Left hindlimb (tissue), 1 donor: ENCODE measurements at places on chromosomes 3 and 15.

DNA sequence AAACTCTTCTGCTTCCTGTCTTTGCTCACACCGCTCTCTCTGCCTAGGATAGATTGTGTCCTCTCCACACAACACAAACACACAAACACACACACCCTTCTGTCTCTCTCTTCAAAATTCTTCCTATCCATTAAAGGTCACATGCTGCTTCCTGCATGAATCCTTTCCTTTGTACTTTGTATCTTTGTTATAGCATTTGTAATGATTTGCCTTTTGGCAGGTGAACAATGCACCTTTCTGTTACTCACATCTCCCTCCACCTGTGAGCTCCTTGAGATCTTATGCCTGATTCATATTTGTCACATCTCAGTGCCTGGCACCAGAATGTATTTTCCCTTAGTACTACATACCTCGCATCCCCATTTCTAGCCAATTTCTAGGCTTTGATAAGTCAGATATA lies 251.4 kb upstream of the UMPS start:
- no peak for DNase-seq

DNA sequence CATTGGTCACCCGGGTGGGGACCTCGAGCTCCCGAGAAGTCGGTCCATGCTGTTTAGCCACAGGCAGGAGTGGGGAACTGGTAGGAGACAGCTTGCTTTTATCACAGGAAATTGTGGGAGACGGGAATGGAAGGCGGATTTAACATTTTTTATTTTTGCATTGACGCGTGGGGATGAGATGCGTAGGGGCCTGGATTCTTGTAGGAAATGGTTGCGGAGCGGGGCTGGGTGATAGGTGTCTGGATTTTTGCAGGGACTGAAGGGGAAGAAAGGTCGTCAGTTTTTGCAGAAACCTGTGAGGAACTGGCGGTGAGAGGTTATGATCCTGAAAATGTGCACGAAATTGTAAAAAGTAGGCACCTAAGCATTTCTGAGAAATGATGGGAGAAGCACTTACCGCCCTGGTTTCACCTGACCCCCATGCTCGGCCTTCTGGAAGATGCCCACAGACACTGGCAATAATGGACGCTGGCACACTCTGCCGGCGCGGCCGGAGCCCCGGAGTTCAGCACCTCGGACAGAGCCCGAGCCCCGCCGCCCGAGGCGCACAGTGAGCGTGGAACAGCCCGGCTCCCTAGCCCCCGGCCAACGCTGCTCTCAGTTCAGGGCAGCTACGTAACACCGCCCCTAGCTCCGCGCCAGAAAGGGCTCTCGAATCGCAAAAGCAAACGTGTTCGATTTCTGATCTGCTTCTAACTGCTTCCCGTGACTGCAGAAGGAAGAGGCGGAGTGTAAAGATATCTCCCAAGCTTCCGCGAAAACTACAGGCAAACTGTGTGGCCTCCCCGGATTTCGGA lies 928 bp downstream of the ANKRD34C start:
- DNase-seq, result peak; percentile 75

- DNase-seq, result no peak
Measured at GRCh38 chr3:58387650-58388546, 45.7 kb downstream of the PDHB start.

DNA sequence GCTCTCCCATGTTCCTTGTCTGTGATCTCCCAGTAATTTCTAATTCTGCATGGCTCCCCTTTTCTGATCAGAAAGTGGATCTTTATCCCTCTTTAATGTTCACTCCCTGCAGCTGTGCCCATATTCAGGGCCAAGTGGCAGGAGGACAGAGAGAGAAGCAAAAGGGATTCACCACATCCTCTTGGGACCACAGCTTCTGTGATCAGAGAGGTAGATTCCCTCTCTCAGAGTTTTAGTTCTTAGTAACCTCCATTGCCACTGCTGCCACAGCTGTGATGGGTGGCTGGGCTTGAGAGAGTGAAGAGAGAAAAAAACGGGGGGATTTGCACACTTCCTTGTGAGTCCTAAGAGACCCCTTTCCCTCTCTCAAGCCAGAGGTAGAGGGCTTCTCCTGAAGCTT lies 49.2 kb downstream of the GLCE start:
- DNase-seq, result no peak

- no peak for DNase-seq
Measured at GRCh38 chr15:80923668-80924067, 66.0 kb downstream of the MESD start.

GRCh38 chr3:126960604-126960995 lies 22.3 kb upstream of the PLXNA1 start:
- no peak for DNase-seq

- no peak for DNase-seq
Measured at GRCh38 chr15:50993598-50993997, 85.1 kb downstream of the AP4E1 start.

DNA sequence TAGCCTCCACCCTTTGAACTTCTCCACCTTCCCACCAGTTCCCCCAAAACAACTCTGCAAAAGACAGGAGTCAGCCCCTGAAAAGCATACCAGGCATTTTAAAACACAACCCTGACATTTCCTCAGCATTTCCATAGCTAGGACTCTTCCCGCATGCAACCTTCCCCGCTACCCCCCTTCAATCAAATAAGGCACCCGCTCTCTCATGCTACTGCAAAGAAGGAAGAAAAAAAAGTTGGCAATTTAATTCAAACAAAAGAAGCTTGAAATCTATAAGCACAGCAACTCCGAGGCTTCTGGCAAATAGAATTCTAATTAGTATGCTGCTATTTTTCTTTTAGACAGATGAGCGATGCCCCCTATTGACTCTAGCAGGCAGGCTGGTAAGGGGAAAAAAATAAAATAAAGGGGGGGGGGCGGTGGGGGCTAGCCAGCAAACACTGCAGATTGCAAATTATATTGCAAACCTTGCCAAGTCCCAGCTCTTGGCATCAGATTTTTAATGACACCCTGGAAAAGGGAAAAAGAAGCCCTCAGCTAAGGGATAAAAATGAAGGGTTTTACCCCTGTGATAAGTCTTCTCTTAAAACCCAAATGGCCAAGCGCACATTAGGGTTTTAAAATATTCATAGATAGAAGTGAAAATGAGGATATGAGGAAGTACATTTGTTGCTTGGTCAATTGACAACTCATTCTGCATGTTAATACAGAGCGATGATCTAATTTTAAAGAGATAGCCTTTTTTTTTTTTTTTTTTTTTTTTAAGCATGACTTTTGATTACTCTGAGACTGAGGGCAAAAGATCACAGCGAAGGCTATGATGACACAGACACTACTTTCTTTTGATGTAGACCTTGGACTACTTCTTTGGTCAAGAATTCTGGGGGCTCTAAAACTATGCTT lies 255.2 kb downstream of the NR2F2 start:
- DNase-seq, result no peak

DNA sequence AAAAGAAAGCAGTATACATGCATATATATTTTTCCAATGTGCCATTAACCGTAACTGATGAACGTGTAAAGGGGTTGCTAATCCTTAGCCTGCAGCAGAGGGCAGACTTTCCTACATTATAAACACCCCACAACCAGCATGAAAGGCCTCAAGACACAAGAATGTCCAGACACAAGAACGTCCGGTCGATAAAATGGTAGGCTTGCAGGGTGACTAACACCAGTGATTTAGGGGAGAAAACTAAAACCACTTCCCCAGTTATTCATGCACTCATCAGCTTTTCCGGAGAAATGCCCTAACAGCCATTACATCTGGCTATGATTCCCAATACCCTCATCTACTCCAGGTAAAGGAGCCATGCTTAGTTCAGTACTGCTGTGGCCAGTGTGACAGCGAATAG lies 57.4 kb downstream of the LRTM1 start:
- DNase-seq, result peak; percentile 45

- no peak for DNase-seq
Measured at GRCh38 chr3:194875581-194876402, 190.1 kb downstream of the FAM43A start.

GRCh38 chr3:166169681-166170080 lies 332.5 kb upstream of the BCHE start:
- no peak for DNase-seq

- DNase-seq, result no peak
Measured at GRCh38 chr3:131174752-131175151, 148.1 kb downstream of the NEK11 start.

- DNase-seq, result no peak
Measured at GRCh38 chr3:8665407-8665896, 20.9 kb upstream of the SSUH2 start.

DNA sequence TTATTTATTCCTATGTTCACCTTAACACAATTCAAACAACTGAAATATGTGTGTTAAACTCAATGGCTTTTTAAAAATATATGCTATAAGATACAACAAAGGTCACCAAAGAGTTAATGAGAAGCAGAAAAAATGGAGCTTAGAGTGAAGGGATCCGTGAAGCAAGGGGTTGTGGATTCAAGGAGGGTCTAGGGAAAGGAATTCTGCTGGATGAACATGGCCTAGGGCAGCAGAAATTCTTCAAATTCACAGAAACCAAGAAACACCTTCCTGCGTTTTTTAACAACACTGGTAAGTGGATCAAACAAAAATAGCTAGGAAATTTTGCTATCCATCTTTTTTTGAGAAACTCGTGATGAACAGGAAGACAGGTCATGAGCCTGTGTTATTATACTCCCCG lies 59.3 kb upstream of the PLSCR5 start:
- no peak for DNase-seq

GRCh38 chr15:66994927-66995656 lies 70.3 kb upstream of the SMAD3 start:
- DNase-seq, result no peak

GRCh38 chr3:159059395-159059794 lies 257.5 kb downstream of the MFSD1 start:
- DNase-seq, result no peak

DNA sequence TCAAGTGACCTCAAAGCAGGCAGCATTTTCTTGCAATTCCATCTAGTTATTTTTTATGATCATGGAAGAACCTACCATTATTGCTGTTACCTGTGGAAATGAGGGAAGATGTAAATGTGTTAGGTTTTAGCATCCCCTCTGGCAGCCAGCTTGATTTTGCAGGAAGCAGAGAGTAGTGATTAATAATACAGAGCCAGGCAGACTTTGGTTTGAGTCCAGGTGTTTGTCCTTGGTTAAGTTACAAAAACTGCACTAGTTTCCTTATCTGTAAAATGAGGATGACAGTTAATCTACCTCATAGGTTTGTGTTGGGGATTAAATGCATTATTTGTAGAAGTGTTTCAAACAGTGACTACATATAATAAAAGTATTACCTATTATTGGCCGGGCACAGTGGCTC lies 6.7 kb upstream of the ZNF621 start:
- DNase-seq, result no peak

DNA sequence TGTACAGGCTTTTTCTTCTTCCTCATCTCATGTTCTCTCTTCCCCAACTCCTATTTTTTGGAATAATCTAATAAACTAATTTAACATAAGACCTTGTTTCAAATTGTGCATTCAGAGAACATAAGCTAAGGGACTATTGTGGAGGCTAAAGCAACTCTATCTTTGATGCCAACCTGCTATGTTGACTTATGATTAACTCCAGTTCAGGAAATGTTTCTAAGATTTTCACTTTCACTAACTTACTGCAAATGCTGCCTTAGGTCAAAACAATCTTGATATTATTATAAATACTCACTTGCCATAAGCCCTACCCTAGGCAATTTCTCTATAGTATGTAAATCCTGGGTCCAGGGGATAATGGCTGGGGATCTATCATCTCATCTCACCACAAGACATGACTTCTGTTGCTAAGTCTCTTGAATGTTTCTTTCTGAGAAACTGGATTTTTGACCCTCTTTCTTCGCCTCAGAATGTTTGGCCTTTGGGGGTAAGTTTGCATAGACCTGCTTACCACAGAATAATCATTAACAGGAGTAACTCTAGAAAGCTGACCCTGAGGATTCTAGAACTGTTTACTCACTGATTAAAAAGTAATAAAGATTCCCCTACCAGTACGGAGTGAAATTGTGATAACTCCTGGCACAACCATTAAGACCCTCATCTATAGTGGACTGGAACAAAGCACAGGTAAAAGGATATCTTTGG lies 768.1 kb downstream of the GBE1 start:
- no peak for DNase-seq

GRCh38 chr3:176920766-176921160 lies 276.5 kb downstream of the TBL1XR1 start:
- DNase-seq, result no peak

GRCh38 chr3:110454066-110454465 lies 617.5 kb upstream of the NECTIN3 start:
- no peak for DNase-seq

- DNase-seq, result no peak
Measured at GRCh38 chr3:45689787-45690145, 570 bp downstream of the SACM1L start.

GRCh38 chr3:148748283-148748682 lies 50.6 kb downstream of the AGTR1 start:
- DNase-seq, result no peak

DNA sequence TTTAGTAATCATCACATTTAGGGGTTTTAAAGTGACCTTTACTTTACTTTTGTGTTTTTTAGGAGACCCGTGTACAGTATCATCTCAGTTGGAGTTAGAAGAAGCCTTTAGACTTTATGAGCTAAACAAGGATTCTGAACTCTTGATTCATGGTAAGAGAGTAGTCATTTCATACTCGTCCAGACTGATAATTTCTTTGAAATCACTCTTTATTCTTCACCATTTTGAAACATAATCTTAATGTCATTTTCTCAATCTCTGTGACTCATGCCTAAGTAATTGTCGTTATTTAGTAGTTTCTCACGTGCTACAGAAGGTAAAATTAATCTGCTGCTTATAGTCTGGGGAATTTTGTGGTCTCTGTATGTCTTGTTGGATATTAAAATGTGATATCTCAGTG lies 37.7 kb downstream of the PRKCI start:
- no peak for DNase-seq

DNA sequence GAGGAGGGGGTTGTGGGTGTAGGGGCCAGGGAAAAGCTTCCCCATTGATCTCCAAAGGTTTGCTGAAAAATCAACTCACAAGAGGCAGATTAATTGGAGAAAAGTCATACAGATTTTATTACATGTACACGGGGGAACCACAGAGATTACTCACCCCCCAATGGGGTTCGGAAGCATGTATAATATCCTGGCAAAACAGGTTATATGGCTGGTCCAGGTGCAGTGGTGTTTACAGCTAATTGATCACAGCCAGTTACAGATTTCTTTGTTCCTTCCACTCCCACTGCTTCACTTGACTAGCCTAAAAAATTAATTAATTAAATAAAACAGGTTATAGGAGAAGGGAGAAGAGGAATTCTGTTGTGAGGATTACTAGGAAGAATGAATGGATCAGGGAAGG lies 22.4 kb downstream of the PRKCI start:
- no peak for DNase-seq

DNA sequence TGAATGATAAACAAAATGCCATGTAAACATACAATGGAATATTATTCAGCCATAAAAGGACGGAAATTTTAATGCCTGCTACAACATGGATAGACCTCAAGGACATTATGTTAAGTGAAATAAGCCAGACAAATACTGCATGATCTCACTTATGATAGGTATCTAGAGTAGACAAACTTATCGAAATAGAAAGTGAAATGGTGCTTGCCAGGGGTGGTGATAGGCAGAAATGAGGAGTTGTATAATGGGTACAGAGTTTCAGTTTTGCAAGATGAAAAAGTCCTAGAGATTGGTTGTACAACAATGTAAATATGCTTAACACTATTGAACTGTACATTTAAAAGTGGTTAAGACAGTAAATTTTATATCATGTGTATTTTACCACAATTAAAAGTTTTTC lies 287.8 kb downstream of the ERC2 start:
- no peak for DNase-seq

- DNase-seq, result no peak
Measured at GRCh38 chr3:48268936-48269561, 28.1 kb downstream of the ZNF589 start.
